ENCODE measurements at places on chromosomes 13 and 19. TPM values are rescaled to one million over a fixed set of nuclear protein-coding genes. Genes with fewer than 3 reads are reported as not detected.

The CYP4F8 gene
- total RNA-seq = not detected

The KCNJ14 gene
- total RNA-seq = 0.29 TPM

The ZNF99 gene
- 0.26 TPM for total RNA-seq

The RAB20 gene
- total RNA-seq = 7.4 TPM

The DACH1 gene
- total RNA-seq = 7.3 TPM

The WTIP gene
- total RNA-seq = 5.9 TPM

The GAPDHS gene
- not detected for total RNA-seq

The ONECUT3 gene
- total RNA-seq = not detected

- H3K4me1 ChIP-seq = no peaks in the 10 kb centered on the region
- H3K27me3 ChIP-seq = no peaks in the 10 kb centered on the region
- no peak overlapping the region for H3K27ac ChIP-seq
Measured at GRCh38 chr19:32363175-32363574, 17.8 kb downstream of the ZNF507 start.

DNA sequence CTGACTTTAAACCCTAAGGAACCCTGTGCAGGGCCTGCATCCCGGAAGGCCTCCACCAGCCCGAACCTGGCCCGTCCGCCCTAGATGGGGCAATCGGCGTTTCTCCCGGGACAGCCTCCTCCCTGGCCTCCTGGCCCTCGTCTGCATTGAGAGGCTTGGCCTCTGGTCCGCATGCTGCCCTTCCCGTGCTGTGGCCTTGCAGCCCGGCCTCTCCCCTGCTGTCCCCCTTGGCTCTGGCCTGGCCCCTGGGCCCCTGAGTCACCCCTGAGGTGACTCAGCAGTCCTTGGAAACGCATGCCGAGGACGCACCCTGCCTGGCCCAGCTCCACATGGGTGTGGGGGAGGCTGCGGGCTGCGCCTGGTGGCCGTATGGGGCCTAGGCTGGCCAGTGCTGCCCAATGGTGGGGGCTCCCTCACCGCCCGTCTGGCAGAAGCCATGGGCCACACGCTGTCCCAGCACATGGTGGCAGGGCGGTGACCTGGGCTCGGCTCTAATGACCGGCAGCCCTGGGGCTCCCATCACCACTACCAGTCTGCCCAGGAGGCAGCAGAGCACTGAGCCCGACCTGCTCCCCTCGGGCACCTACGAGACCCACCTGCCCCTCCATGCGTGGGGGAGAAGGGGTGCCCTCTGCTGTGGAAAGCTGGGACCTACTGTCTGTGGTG is 25.7 kb downstream of the SH3GL1 start:
- no peaks in the 10 kb centered on the region for H3K36me3 ChIP-seq
- H3K27ac ChIP-seq = peak overlapping the region; percentile 70
- peak; percentile 84 for DNase-seq
- H3K4me1 ChIP-seq = peaks cover 37% of the 10 kb centered on the region
- no peak overlapping the region for H3K4me3 ChIP-seq

GRCh38 chr13:52345048-52345447 is 60.9 kb downstream of the THSD1 start:
- no peaks in the 10 kb centered on the region for H3K27me3 ChIP-seq

DNA sequence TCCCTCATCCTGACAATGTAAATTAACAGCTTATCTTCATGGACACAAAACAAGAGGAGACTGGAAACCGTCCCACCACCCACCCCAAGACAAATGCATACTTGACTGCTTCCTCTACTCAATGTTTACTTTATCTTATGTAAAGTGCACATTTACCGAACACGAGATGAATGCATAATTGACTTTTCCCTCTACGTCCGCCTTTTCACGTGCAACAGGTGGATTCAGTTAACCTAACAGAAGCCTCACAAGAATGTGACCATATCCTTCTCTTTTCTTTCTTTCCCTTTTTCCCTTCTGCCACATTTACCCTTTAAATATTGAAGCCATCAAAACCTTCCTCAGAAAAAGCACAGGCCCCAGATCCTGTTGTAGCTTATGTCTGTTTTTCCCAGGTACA is 468.0 kb downstream of the UQCRFS1 start:
- H3K27me3 ChIP-seq = no peaks in the 10 kb centered on the region
- no peak overlapping the region for H3K4me3 ChIP-seq
- no peak overlapping the region for H3K27ac ChIP-seq

- H3K36me3 ChIP-seq = no peaks in the 10 kb centered on the region
- DNase-seq = no peak
- H3K27me3 ChIP-seq = no peaks in the 10 kb centered on the region
Measured at GRCh38 chr19:2578391-2578890, 102.5 kb downstream of the GADD45B start.

GRCh38 chr13:91630946-91631345 is 232.5 kb downstream of the GPC5 start:
- DNase-seq = no peak
- H3K27ac ChIP-seq = no peak overlapping the region
- no peak overlapping the region for H3K4me3 ChIP-seq
- no peaks in the 10 kb centered on the region for H3K4me1 ChIP-seq

GRCh38 chr13:83815598-83815997 is 66.7 kb downstream of the SLITRK1 start:
- no peak overlapping the region for H3K27ac ChIP-seq
- H3K4me3 ChIP-seq = no peak overlapping the region
- H3K4me1 ChIP-seq = no peaks in the 10 kb centered on the region
- H3K36me3 ChIP-seq = no peaks in the 10 kb centered on the region
- DNase-seq = no peak
- H3K27me3 ChIP-seq = no peaks in the 10 kb centered on the region

DNA sequence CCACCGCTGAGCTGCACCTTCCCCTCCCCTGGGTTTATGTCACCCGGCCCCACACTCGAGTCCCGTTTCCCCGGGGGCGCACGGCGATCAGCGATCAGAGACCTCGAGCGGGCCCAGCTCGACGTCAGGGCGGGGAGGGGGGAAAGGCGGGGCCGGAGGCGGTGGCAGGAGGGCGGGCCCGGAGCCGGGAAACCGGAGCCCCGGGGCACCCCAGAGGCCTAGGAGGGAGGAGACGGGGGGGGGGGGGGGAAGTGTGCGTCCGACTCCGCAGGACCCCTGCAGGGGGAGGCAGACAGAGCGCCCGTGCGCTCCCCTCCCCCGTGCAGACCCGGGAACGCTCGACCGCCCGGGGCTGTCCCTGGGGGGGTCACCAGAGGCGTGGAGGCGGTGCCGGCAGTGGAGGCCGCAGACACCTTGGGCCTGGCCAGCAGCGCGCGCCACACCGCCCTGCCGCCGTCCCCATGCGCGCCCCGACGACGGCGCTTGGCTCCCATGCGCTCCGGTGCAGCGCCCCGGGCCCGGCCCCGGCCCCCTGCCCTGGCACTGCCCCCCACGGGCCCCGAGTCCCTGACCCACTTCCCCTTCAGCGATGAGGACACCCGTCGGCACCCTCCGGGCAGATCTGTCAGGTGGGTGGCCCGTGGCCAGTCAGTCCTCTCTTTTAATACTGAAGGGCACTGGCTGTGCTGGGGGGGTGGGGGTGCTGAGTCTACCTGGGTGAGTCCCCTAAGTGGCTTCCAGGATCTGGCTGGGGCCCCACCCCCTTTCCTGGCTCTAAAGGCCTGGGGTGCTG is 11.8 kb downstream of the PDE4A start:
- peak overlapping the region; percentile 45 for H3K4me3 ChIP-seq
- H3K27ac ChIP-seq = peak overlapping the region; percentile 8
- no peaks in the 10 kb centered on the region for H3K27me3 ChIP-seq

DNA sequence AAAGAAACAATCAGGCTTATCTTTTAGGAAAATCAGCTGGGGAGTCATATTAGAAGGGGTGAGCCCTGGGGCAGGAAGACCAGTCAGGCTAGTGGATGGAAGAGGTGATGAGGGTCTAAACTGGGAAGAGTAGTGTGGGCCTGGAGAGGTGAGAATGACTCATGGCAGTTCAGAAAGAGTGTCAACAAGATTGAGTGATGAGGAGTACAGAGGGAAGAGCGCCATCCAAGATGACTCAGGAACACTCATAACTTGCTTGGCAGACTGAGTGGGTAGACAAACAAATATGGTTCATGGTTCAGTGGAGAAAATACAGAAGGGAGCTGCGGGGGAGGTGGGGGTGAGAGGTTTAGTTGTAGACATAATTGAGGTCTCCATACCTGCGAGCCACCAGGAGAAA is 17.3 kb upstream of the CLDN10 start:
- H3K27ac ChIP-seq = no peak overlapping the region
- H3K4me3 ChIP-seq = no peak overlapping the region
- DNase-seq = no peak

DNA sequence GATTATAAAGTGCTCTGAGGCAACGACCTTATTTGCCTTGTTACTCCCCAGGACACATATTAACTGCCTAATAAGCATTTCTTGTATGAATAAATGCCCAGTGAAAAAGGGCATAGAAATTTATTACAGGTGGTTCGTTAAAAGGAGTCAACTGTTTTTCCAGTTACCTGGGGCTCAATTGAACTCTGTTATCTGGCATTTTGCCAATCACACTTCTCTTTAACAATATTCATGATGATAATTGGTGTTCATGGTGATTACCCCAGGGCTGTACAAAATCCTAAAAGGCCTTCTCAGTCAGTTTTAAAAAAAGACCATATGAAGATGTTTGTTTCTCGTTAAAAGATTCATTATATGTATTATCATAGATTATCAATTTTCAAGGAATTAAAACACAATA is 57.1 kb downstream of the KL start:
- no peaks in the 10 kb centered on the region for H3K27me3 ChIP-seq
- H3K27ac ChIP-seq = no peak overlapping the region
- H3K4me3 ChIP-seq = no peak overlapping the region

GRCh38 chr13:27536361-27537101 is 83.8 kb downstream of the LNX2 start:
- DNase-seq = no peak
- no peaks in the 10 kb centered on the region for H3K27me3 ChIP-seq
- no peaks in the 10 kb centered on the region for H3K4me1 ChIP-seq
- H3K27ac ChIP-seq = no peak overlapping the region
- no peak overlapping the region for H3K4me3 ChIP-seq
- H3K36me3 ChIP-seq = no peaks in the 10 kb centered on the region

GRCh38 chr13:46146898-46147297 is 35.1 kb downstream of the LCP1 start:
- no peak overlapping the region for H3K27ac ChIP-seq
- no peaks in the 10 kb centered on the region for H3K36me3 ChIP-seq
- no peak for DNase-seq
- no peak overlapping the region for H3K4me3 ChIP-seq
- no peaks in the 10 kb centered on the region for H3K4me1 ChIP-seq
- no peaks in the 10 kb centered on the region for H3K27me3 ChIP-seq

DNA sequence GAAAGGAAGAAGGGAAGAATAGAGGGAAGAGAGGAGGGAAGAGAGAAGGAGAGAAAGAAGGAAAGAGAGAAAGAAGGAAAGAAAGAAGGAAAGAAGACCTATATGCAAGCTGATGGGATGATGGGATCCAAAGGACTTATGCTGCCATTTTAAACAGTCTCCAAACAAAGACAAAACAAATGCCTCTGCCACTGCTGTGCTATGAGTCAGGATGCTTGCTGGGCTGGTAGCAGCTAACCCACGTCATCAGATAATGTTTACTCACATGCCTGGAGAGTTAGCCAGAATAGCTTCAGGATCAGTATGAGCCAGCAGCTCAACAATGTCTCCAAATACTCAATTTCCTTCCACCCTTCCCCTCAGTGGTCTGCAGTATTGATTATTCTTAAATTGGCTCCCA is 12.0 kb upstream of the ZNF274 start:
- no peak for DNase-seq
- H3K27me3 ChIP-seq = no peaks in the 10 kb centered on the region
- no peak overlapping the region for H3K4me3 ChIP-seq
- no peaks in the 10 kb centered on the region for H3K4me1 ChIP-seq
- no peak overlapping the region for H3K27ac ChIP-seq

DNA sequence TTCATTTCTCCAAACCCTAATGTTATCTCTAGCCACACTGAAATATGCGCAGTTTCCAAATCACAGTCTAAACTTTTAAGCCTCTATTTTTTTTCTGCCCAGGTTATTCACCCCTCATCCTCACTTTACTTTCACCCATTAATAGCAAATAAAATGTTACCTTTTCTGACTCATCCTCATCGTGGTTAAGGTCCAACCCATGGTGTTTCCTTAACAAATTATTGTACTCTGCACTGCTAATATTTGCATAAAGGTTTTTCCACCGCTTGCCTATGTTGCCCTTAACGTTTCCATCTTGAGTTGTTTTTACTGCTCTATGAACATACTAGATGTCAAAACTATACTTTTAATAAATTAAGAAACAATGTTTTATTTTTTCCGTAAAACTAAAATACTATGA is 780.9 kb upstream of the KLHL1 start:
- no peaks in the 10 kb centered on the region for H3K36me3 ChIP-seq
- H3K4me3 ChIP-seq = no peak overlapping the region
- no peaks in the 10 kb centered on the region for H3K4me1 ChIP-seq
- H3K27ac ChIP-seq = no peak overlapping the region
- H3K27me3 ChIP-seq = no peaks in the 10 kb centered on the region

DNA sequence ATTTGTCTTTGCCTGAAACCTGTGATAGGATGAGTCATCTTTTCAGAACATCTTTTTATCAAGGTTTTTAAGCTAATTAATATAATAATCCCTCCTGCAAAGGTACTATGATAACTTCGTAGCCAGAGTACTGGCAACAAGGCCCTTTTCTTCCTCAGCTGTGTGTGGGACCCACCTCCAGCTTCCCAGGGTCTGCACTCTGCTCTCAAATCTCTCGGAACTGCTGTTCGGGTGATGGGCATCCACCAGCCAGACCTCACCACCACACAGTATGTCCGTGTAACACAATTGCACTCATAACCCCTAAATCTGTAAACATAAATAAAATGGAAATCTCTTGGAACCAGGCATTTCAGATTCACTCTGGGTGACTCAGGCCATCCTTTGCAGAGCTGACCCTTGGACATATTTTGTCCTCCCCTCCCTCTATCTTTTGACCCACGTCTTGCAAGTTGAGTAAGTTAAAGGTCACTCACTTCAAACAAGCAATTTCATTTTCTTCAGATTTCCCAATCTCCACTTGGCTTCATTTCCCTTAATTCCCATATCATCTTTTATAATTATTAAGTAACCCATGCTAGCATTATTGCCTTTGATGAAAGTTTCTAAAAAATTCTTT is 29.5 kb downstream of the COL4A1 start:
- peak overlapping the region; percentile 52 for H3K27ac ChIP-seq
- peaks cover 4% of the 10 kb centered on the region for H3K4me1 ChIP-seq
- H3K4me3 ChIP-seq = no peak overlapping the region
- no peak for DNase-seq
- no peaks in the 10 kb centered on the region for H3K27me3 ChIP-seq

DNA sequence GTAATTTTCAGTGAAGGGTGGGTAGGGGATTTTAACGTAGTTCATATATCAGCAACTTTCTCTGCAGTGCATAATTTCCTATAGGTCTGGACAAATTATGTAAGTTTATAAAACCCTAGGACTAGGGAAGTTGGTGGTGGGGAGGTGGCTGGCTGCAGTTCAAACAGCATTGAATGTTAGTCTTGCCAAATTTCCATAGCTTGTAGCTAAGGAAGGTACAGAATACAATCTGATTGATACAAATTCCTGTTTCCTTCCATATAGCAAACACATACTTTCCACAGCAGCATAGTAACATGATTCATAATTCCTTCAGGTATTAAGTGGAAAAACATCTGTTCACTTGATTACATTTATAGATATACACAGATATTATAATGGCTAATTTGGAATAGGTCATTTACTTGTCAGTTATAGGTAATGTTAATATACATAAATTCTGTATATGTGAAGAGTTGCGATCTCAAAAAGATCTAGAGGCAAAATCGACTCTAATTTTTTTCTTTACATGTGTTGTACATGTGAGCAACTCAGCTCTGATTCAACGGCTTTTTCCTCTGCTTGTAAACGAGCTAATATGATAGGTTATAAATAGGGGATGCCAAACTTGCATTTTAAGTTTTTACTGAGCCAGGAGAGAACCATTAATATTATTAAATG is 233.4 kb upstream of the CSNK1A1L start:
- H3K4me3 ChIP-seq = no peak overlapping the region
- H3K36me3 ChIP-seq = no peaks in the 10 kb centered on the region
- no peak for DNase-seq
- H3K4me1 ChIP-seq = no peaks in the 10 kb centered on the region
- no peak overlapping the region for H3K27ac ChIP-seq

Measured in uterus (tissue), 4 donors.